ENCODE measurements at places on chromosomes 5 and 9.

DNA sequence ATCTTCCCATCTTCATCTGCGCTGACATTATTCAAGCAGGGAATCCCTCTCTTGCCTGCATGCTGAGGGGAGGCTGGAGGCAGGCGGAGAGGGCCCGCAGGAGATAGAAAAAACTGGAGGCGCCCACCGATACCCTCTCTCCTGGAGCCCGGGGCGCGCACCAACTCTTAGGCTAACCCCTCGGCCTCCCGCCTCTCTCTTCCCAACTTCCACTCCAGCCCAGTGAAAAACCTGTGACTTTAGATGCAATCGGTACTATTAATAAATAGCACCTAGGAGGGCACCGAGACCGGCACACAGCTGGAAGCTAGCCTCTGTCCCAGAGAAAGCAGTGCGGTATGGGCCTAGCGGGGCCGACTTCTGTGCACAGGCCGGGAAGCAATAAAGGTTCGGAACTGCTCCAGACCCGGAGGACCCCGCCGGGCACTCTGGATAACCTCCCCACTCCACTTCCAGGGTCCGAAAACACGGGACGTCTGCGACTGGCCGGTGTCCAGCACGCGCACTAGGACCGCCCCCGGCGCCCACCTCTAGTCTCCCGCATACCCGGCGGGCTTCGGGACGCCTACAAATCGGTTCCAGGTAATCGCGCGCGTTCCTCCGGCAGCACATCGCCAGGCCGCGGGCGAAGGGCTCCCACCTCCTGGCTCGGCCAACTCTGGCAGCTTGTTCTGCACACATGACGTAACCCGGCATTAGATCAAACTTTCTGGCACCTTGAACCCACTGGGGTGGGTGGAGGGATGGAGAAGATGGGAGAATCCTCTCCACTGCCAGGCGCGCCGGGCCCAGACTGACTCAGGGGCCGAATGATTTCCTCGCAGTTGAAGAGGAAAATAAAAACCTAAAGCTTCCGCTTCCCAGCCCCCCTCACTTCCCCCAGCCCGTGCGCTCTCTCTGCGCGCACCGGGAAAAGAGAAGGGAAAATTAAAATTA, 1.4 kb downstream of the EFNA5 start:
- DNase-seq = peak; percentile 28

GRCh38 chr5:67731886-67732285, 483.7 kb upstream of the PIK3R1 start:
- DNase-seq = no peak

DNA sequence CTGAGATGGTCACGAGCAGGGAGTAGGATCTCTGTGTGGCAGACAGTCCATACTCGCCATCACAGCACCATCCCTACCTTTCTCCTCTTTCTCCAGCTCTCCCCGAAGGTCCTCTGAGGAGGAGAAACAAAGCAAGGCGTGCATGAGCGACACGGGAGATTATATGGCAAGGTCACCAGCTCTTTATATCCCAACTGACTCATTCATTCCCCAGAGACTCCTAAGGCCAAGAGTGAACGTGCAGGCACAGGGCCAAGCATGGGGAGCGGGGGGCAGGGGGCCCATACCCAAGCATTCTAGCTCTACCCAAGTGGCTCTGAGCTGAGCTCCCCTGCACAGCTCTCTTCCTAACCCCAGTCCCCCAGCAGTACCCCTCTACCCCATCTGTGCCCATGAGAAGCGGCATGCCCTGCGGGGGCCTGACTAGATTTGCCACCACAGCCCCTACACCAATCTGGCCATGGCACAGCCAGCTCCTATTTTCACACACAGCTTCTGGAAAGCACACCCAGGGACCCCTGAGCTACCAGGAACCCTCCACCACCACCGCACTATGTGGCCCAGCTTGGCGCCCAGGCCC, 6.8 kb downstream of the TRIM7 start:
- DNase-seq = no peak

DNA sequence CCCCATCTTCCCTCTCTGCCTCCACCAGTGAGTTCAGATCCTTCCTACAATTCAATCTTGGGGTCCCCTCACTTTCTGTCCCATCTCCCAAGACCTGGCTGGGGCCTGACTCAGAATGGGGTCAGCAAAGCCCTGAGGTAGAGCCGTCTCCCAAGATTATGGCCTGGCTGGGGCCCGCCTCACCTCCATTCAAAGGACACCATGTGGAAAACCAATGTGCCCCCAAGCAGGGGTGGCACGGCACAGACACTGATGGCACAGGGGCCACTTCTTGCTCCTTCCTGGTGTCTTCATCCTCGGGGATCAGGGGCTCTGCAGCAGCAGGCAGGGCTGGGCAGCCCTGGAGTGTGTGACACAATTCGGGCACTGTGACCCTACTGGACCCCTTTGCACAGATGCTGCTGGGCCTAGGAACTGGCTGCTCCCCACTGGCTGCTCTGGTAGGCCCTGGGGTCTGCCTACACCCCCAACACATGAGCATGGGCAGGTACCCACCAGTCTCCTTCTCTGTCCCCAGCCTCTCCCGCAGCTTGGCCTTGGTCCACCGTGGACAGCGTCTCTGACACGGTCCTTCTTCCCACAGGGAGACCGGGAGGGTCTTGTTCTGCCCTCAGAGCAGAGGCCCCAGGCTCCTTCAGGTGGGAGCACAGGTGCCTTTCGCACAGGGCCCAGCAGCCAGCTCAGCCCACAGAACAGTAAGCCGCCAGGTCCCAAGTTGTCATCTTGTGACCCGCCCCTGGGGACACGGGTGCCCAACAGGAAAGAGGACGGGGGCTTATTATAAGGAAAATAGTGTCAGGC, 89.5 kb downstream of the ADAMTS2 start:
- no peak for DNase-seq

- DNase-seq = no peak
Observed at GRCh38 chr9:75429531-75430475, 341.5 kb downstream of the OSTF1 start.
